ENCODE measurements at places on chromosomes 7 and 10. TPM values are rescaled to one million over a fixed set of nuclear protein-coding genes. Genes with fewer than 3 reads are reported as not detected.
A peak's percentile ranks its signal among the peaks of the same experiment; 100 is the strongest.

Gene SYT15
- 1.4 TPM for total RNA-seq

Gene COL17A1
- total RNA-seq, result 0.49 TPM

Gene EPO
- not detected for total RNA-seq

Gene NPTX2
- 2.7 TPM for total RNA-seq

Gene CDC14C
- not detected for total RNA-seq

Gene FANK1
- 5.3 TPM for total RNA-seq

Gene ZDHHC6
- 34.2 TPM for total RNA-seq

Gene SLC13A1
- 132 TPM for total RNA-seq

Gene CLDN4
- 201 TPM for total RNA-seq

- DNase-seq, result no peak
These were observed 229.7 kb upstream of the ZNF32 start for GRCh38 chr10:43878386-43878785.

DNA sequence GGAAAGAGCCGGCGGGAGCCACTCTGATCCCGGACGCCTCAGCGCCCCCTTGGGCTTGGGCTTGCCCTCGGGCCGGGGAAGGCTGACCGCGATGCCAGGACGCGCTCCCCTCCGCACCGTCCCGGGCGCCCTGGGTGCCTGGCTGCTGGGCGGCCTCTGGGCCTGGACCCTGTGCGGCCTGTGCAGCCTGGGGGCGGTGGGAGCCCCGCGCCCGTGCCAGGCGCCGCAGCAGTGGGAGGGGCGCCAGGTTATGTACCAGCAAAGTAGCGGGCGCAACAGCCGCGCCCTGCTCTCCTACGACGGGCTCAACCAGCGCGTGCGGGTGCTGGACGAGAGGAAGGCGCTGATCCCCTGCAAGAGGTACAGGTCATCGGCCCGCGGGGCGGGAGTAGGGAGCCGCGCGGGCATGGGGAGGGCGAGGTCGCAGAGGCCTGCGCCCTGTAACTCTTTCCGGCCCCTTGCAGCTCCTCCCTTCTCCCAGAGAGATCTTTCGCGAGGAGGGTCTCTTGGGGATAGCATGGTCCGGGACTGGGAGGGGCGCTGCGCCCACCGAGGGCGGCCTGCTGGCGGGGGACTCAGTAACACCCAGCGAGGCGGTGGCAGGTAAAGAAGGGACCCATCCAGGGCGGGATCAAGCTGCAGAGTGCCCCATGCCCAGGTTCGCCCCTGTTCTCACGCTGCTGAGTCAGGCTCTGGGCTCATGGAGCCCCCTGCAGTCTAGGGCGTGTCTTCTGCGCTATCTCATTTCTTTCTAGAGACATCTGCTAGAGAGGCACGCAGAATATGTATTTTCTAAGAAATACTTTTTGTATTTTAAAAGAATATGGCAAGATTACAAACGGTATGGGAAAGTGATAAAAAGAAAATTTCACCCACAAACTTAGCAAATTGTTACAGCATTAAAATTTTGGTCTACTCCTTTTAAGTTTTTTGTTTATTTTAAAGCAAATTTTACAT lies 687 bp downstream of the EPDR1 start:
- no peak for DNase-seq

DNA sequence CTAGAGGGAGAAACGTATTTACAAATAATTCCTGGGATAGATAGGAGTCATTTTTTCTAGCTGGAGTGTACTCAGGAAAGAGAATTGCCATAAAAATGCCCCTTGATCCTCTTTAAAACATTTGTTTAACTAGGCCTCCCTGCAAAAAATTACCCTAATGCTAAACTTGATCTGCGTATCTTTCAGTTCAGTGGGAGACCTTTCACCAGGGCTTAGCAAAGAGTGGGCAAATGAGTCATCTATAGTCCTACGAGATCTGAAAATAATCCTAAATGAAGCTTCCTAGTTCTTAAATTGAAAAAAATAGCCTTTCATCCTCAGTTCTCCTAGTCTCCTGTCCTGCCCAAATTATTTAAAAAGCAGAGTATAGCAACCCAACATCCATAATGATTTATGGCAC lies 198.6 kb upstream of the FRMD4A start:
- no peak for DNase-seq

GRCh38 chr7:116027786-116028185 lies 2.8 kb downstream of the TFEC start:
- no peak for DNase-seq

- no peak for DNase-seq
These were observed 26.2 kb downstream of the HIBADH start for GRCh38 chr7:27636326-27637006.

DNA sequence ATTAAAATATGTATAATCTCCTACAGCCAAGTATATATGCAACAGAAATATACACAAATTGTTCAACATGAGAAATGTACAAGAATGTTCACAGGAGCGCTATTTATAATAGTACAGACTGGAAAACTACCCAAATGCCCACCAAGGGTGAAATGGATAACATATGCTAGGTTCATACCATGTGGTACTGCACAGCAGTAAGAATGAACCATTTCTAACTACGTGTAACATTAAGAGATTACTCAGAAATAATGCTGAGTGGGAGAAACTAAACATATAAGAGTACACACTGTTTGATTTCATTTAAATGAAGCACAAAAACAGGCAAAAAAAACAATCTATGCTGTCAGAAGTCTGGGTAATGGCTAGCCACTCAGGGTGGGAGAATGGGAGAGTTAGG lies 45.8 kb downstream of the RNLS start:
- no peak for DNase-seq

- DNase-seq, result no peak
These were observed 21.5 kb downstream of the C10orf53 start for GRCh38 chr10:49700997-49701396.

- no peak for DNase-seq
These were observed 70.1 kb downstream of the AUTS2 start for GRCh38 chr7:69668339-69668870.

DNA sequence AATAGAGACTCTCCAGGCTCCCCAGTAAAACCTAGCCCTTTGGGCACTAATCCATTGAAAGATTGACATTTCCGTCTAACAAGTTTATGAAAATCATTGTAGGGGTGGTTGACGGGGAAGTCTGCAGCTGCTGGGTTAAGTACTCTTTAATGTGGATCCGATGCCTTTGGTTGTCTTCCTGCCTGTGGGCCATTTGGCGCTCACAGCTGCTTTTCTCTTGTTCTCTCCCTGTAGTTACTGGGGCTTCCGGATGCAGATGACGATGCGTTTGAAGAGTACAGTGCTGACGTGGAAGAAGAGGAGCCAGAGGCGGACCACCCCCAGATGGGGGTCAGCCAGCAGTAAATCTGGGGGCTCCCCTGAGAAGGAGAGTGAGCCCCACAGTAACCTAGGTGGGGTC lies 22.4 kb downstream of the MTURN start:
- DNase-seq, result no peak

- no peak for DNase-seq
These were observed 90.7 kb downstream of the DGKI start for GRCh38 chr7:137755846-137756651.

- no peak for DNase-seq
These were observed 40.8 kb downstream of the EPDR1 start for GRCh38 chr7:37961251-37961650.

- peak; percentile 79 for DNase-seq
These were observed 29.5 kb upstream of the BMS1 start for GRCh38 chr10:42753126-42753506.

GRCh38 chr10:118958984-118959925 lies 70.3 kb upstream of the NANOS1 start:
- DNase-seq, result peak; percentile 83

DNA sequence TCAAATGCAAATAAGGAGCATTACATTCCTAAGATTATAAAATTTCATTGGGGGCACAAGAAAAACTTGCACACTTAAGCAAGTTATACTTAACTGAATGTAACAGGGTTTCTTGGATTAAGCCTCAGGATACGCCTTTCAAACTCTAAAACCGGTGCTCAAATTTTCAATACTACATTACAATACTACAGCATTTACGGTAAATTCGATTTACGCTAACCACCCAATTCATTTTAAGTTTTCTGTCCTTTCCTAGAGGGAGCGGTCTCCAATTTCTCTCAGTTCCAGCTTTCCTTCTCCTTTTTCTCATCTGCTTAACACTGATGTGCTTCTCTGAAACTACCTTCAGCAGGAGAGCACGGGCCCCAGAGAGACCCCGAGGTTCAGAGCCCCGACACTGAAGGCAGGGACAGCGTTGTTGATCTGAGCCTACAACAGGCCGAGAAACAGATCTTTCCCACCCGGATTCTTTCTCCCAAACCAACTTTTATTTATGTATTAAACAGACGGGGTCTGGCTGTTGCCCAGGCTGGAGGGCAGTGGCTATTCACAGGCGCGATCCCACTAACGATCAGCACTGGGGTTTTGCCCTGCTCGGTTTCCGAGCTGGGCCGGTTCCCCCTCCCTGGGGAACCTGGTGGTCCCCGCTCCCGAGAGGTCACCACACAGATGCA lies 798 bp downstream of the ZNF425 start:
- DNase-seq, result no peak

DNA sequence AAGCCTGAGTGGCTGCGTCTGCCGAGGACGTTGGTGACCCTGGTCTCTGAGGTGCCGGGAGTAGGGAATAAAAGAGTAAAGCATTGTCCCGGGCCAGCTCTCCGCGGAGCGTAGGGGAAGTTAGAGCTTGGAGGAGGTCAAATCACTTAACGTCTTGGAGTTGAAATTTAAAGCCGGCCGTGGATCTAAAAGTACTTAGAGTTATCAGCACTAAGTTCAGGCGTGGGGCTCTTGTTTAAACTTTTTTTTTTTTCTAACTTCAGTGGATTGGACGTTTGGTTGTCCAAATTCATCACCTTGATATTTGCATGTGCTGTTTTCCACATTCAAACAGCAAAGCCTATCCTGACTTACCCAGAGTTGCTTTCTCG lies 700 bp downstream of the NIPSNAP2 start:
- no peak for DNase-seq

DNA sequence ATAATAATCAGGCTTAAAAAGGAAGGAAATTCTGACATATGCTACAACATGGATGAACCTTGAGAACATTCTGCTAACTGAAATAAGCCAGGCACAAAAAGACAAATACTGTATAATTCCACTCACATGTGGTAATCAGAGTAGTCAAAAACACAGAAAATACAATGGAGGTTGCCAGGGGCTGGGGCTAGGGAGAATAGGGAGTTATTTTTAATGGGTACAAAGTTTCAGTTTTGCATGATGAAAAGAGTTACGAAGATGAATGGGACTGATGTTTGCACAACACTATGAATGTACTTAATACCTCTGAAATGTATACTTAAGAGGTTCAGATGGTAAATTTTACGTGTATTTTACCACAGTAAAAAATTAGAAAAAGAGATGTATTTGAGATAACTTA lies 145.6 kb downstream of the DOCK4 start:
- no peak for DNase-seq

DNA sequence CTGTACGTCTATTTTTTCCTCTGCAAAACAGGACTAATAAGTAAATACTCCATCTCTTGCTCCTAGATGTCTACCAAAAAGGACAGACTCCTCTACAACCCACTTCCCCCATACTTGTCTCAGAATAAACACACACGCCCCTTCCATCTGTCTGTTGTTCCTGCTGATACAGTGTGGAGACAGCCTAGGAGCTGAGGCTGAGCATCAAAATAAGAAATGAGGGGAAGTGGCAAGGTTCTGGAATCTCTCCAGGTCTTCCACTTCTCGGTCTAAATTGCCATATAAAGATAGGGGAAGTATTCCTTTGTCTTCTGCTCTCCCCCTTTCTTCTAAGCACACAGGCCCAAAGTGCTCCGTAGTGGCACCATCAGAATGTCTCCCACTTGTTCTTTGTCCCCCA lies 30.8 kb upstream of the VSIR start:
- peak; percentile 36 for DNase-seq

DNA sequence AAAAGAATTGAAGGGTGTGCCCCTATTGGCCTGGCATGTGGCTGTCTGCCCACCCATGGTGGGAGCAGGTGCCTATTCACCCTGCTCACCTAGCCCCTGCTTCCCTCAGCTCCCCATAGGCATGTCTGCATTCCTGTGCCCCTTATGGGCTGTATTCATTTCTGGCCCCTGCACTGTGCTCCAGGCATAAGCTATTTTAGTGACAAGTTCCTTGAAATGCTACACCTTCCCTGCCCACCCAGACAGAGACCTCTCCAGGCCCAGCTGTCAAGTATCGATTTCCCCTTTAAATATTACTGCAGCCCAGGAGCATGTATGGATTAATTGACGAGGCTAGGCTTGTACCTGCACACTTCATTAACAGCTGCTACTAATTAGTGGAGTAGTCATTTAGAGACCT lies 235.4 kb downstream of the RPS24 start:
- DNase-seq, result no peak

- no peak for DNase-seq
These were observed 5.0 kb downstream of the HBP1 start for GRCh38 chr7:107173691-107174406.

DNA sequence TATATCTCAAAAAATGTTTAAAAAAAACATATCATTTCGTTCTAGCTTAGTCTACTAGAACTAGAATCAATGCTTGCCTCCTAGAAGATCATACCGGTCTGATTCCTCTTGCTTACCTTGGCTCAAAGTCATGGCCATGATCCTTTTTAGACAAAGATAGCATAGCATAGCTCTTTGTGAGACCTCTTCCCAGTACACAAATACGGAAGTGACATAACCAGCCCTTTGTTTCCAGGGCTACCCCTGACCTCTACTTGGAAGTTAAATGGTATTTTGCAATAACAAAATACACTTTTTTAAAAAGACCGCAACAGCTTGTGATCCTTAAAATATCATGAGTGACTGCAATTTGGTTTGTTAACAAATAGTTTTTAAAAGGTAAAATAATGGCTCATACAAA lies 130.7 kb upstream of the NOBOX start:
- DNase-seq, result no peak

DNA sequence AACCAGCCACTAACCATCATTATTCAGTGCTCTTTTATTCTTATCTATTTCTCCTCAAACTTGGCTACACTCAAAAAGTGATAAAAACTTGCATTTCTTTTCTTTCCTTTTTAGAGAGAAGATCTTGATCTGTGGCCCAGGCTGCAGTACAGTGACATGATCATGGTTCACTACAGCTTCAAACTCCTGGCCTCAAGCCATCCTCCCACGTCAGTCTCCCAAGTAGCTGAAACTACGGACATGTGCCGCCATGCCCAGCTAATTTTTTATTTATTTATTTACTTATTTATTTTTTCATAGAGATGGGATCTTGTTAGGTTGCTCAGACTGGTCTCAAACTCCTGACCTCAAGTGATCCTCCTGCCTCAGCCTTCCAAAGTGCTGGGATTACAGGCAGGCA lies 24.6 kb upstream of the TMEM248 start:
- DNase-seq, result no peak

Measured in mucosa of gallbladder (tissue), 1 donor.